Activated CD4-positive, alpha-beta memory T cell treated with anti-CD3 and anti-CD28 coated beads for 36 hours (primary cell): ENCODE measurements at places on chromosomes 3 and 15. TPM values are rescaled to one million over a fixed set of nuclear protein-coding genes. Genes with fewer than 3 reads are reported as not detected.

GRCh38 chr3:120071259-120071658, 23.0 kb downstream of the GSK3B start:
- no peak overlapping the region for H3K27ac ChIP-seq
- H3K36me3 ChIP-seq = peaks cover 20% of the 10 kb centered on the region
- H3K27me3 ChIP-seq = no peaks in the 10 kb centered on the region
- peaks cover 54% of the 10 kb centered on the region for H3K4me1 ChIP-seq

DNA sequence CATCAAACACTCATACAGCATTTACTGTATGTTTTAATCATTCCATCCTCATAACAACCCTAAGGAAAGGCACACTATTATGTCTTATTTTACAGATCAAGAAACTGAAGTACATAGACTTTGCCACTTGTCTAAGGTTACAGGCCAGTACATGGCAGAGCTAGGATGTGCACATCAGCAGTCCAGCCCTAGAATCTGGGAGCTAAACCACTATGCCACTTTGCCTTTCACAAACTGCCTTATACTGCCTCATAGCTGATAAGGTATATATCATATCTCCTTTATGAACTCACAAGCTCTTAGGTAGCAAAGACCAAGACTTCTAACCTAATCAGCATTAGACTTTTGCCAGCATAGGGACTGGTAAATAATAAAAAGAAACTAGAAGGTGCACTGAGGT, 49.1 kb downstream of the MYO9A start:
- no peak overlapping the region for H3K27ac ChIP-seq
- H3K36me3 ChIP-seq = peaks cover 2% of the 10 kb centered on the region
- no peaks in the 10 kb centered on the region for H3K27me3 ChIP-seq
- H3K4me1 ChIP-seq = peaks cover 3% of the 10 kb centered on the region
- no peak overlapping the region for H3K4me3 ChIP-seq

GRCh38 chr15:65638681-65639089, 16.9 kb downstream of the SLC24A1 start:
- H3K27ac ChIP-seq = no peak overlapping the region
- H3K4me1 ChIP-seq = peaks cover 6% of the 10 kb centered on the region
- peak; percentile 33 for DNase-seq

DNA sequence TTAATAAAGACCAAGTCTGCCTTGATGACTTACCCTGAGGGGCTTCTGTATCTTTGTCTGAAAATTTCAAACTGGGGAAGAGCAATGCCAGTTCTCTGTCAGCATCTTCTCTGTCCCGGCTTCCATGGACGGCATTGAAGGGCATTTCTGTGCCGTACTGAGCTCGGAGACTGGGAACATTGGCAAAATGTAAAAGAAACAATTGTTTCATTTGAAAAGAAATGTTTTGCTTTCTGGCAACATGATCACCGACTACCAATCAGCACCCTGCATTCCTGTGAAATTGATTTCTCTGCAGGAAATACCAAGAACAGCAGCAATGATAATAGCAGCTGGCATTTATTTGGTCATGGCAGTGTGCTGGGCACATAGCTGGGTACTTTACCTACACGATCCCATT, 26.2 kb downstream of the NME9 start:
- H3K27me3 ChIP-seq = peaks cover 4% of the 10 kb centered on the region
- H3K4me3 ChIP-seq = no peak overlapping the region
- peaks cover 26% of the 10 kb centered on the region for H3K36me3 ChIP-seq
- H3K4me1 ChIP-seq = peaks cover 4% of the 10 kb centered on the region
- DNase-seq = no peak
- no peak overlapping the region for H3K27ac ChIP-seq

GRCh38 chr3:169668072-169668956, 4.8 kb upstream of the MECOM start:
- H3K27me3 ChIP-seq = peaks cover 82% of the 10 kb centered on the region
- H3K4me3 ChIP-seq = peak overlapping the region; percentile 48
- no peak overlapping the region for H3K27ac ChIP-seq
- peaks cover 17% of the 10 kb centered on the region for H3K4me1 ChIP-seq
- H3K36me3 ChIP-seq = no peaks in the 10 kb centered on the region

GRCh38 chr15:81301815-81302399, 22.0 kb downstream of the STARD5 start:
- H3K4me1 ChIP-seq = peaks cover 77% of the 10 kb centered on the region
- peak; percentile 74 for DNase-seq
- H3K4me3 ChIP-seq = peak overlapping the region; percentile 99
- H3K27me3 ChIP-seq = no peaks in the 10 kb centered on the region
- H3K36me3 ChIP-seq = peaks cover 73% of the 10 kb centered on the region

- H3K4me3 ChIP-seq = no peak overlapping the region
- H3K27ac ChIP-seq = no peak overlapping the region
- peak; percentile 51 for DNase-seq
- H3K27me3 ChIP-seq = peaks cover 41% of the 10 kb centered on the region
Observed at GRCh38 chr15:70474471-70475406, 288.6 kb downstream of the UACA start.

GRCh38 chr15:79209690-79210089, 72.8 kb upstream of the ANKRD34C start:
- H3K27ac ChIP-seq = no peak overlapping the region
- no peaks in the 10 kb centered on the region for H3K4me1 ChIP-seq
- H3K36me3 ChIP-seq = no peaks in the 10 kb centered on the region
- peaks cover 28% of the 10 kb centered on the region for H3K27me3 ChIP-seq

DNA sequence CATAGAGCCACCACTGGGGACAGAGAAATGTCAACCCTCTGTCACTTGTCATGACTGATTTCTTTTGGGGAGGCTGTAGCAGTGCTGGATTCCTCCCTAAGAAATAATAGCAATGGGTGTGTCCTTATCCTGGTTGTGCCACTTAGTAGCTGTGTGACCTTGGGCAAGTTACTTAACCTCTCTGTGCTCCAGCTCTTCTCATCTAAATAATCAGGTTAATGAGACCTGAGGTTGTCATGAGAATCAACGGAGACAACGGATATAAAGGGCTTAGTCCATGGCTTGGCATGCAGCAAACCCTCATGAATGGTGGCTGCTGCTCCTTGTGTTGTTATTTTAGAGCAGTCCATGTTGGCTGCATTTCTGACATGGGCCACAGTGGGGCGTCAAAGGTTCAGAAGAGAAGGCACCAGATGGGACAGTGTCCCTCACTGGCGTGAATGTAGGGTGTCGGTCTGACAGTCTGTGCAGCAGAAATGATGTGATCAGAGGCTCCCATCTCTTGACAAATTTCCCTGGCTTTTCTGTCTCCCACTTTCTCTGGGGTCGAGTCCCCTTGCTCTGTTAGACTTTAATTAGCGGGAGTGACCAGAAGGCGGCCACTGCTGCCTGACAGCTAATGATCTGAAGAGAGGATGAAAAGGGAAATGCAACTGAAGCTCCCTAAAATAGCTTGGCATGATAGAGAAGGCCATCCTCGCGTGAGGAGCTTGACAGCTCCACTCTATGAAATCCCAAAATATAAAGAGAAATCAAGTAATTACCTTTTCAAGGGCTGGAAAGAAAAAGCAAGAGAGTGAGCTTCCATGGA, 209.4 kb downstream of the CADPS start:
- no peak overlapping the region for H3K27ac ChIP-seq
- H3K36me3 ChIP-seq = no peaks in the 10 kb centered on the region
- H3K4me3 ChIP-seq = no peak overlapping the region
- H3K4me1 ChIP-seq = no peaks in the 10 kb centered on the region
- H3K27me3 ChIP-seq = peaks cover 1% of the 10 kb centered on the region
- DNase-seq = peak; percentile 52

DNA sequence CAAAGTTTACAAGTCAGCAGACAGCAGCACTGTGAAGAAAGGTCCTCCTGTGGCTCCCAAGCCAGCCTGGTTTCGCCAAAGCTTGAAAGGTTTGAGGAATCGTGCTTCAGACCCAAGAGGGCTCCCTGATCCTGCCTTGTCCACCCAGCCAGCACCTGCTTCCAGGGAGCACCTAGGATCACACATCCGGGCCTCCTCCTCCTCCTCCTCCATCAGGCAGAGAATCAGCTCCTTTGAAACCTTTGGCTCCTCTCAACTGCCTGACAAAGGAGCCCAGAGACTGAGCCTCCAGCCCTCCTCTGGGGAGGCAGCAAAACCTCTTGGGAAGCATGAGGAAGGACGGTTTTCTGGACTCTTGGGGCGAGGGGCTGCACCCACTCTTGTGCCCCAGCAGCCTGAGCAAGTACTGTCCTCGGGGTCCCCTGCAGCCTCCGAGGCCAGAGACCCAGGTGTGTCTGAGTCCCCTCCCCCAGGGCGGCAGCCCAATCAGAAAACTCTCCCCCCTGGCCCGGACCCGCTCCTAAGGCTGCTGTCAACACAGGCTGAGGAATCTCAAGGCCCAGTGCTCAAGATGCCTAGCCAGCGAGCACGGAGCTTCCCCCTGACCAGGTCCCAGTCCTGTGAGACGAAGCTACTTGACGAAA, 24.2 kb downstream of the STARD5 start:
- H3K4me3 ChIP-seq = peak overlapping the region; percentile 99
- peaks cover 59% of the 10 kb centered on the region for H3K36me3 ChIP-seq
- H3K27ac ChIP-seq = peak overlapping the region; percentile 99
- DNase-seq = no peak
- no peaks in the 10 kb centered on the region for H3K27me3 ChIP-seq

DNA sequence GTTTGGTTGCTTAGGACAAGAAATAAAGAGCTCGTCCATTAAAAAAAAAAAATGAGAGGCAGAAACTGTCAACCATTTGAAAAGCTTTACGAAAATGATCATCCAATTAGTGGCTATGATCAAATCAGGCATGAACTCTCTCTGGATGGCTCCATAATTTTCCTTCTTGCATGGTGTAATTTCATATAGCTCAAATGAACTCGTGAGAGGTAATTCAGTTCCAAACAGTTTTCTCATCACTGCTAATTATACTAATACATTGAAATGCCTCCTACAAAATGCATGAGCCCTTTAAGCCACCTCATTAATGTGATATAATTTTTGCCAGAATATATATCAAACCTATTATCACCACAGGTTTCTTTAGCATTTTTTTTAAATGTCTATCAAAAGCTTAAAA, 239.5 kb upstream of the MEIS2 start:
- no peaks in the 10 kb centered on the region for H3K27me3 ChIP-seq
- H3K27ac ChIP-seq = no peak overlapping the region
- no peaks in the 10 kb centered on the region for H3K36me3 ChIP-seq
- H3K4me1 ChIP-seq = no peaks in the 10 kb centered on the region
- DNase-seq = no peak
- no peak overlapping the region for H3K4me3 ChIP-seq

EIF4E3 gene
- total RNA-seq = 36.7 TPM

AHSG gene
- total RNA-seq = not detected

CADPS gene
- not detected for total RNA-seq
